Thoracic aorta (tissue), 2 donors: ENCODE measurements at places on chromosomes 4 and X. TPM values are rescaled to one million over a fixed set of nuclear protein-coding genes. Genes with fewer than 3 reads are reported as not detected.

DNA sequence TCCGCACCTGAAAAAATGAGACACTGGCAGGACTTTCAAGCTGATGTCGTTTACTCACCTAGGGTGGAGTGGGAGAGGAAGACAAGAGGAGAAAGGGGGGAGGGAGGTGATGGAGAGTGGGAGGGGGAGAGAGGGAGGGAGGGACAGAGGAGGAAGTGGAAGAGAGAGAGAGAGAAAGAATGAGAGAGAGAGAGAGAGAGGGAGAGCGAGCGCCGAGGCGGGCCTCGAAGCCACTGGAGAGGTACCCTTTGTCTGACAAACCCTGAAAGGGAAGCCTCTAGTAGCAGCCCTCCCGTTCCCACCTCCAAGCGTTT lies 296 bp upstream of the ADGRL3 start:
- DNase-seq, result no peak
- H3K4me3 ChIP-seq, result peak overlapping the region; percentile 92
- H3K27ac ChIP-seq, result no peak overlapping the region
- H3K27me3 ChIP-seq, result no peaks in the 10 kb centered on the region
- H3K36me3 ChIP-seq, result no peaks in the 10 kb centered on the region

GRCh38 chr4:6416518-6417286 lies 55.7 kb downstream of the PPP2R2C start:
- no peak for DNase-seq
- H3K27me3 ChIP-seq, result no peaks in the 10 kb centered on the region
- H3K36me3 ChIP-seq, result no peaks in the 10 kb centered on the region
- H3K4me3 ChIP-seq, result no peak overlapping the region
- no peaks in the 10 kb centered on the region for H3K4me1 ChIP-seq

The CABS1 gene
- not detected for total RNA-seq

GRCh38 chrX:13754765-13755164 lies 20.2 kb downstream of the OFD1 start:
- no peak overlapping the region for H3K4me3 ChIP-seq
- no peaks in the 10 kb centered on the region for H3K27me3 ChIP-seq
- no peak for DNase-seq
- H3K4me1 ChIP-seq, result no peaks in the 10 kb centered on the region

GRCh38 chr4:89573656-89574055 lies 263.3 kb downstream of the SNCA start:
- DNase-seq, result no peak
- no peaks in the 10 kb centered on the region for H3K36me3 ChIP-seq
- H3K4me1 ChIP-seq, result no peaks in the 10 kb centered on the region
- no peak overlapping the region for H3K4me3 ChIP-seq

DNA sequence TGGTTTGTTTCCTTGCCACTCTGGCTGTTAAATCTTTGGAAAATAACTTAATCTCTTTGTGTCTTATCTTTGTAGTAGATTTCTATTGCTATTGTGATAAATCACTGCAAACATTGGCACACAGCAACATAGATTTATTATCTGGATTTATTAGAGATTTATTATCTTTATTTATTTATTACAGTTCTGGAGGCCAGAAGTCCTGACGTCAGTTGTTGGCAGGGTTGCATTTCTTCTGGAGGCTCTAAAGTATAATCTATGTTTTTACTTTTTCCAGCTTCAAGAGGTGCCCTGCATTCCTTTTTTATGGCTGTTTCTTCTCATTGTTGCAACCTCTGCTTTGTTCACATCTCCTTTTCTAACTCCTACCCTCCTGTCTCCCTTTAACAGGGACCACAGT lies 542.8 kb downstream of the GRXCR1 start:
- H3K27me3 ChIP-seq, result no peaks in the 10 kb centered on the region
- H3K4me3 ChIP-seq, result no peak overlapping the region
- DNase-seq, result no peak
- no peak overlapping the region for H3K27ac ChIP-seq
- H3K4me1 ChIP-seq, result no peaks in the 10 kb centered on the region
- no peaks in the 10 kb centered on the region for H3K36me3 ChIP-seq

DNA sequence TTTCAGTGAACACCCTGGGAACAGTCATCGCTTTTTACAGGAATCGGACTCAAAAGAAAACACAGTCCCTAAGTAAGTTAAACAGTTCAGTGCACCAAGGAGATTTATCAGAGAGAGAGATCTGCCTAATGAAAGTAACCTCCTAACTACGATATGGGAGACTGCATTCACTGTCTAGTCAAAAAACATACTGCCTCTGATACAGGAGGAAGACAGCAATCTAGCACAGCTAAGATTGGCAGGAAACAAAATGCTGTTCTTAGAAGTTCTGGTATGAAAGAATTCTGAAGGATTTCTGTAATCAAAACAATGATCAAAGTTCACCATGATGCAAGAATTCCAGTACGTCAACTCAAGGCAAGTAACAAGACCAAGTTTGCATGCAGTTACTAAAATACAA lies 92.8 kb downstream of the MAML3 start:
- H3K36me3 ChIP-seq, result no peaks in the 10 kb centered on the region
- peak overlapping the region; percentile 63 for H3K27ac ChIP-seq
- DNase-seq, result no peak
- peak overlapping the region; percentile 54 for H3K4me3 ChIP-seq
- peaks cover 25% of the 10 kb centered on the region for H3K4me1 ChIP-seq

The YY2 gene
- 4.2 TPM for total RNA-seq

The PDGFRA gene
- total RNA-seq, result 133 TPM

GRCh38 chr4:147117431-147117830 lies 171.8 kb upstream of the TTC29 start:
- H3K36me3 ChIP-seq, result no peaks in the 10 kb centered on the region
- no peak for DNase-seq

DNA sequence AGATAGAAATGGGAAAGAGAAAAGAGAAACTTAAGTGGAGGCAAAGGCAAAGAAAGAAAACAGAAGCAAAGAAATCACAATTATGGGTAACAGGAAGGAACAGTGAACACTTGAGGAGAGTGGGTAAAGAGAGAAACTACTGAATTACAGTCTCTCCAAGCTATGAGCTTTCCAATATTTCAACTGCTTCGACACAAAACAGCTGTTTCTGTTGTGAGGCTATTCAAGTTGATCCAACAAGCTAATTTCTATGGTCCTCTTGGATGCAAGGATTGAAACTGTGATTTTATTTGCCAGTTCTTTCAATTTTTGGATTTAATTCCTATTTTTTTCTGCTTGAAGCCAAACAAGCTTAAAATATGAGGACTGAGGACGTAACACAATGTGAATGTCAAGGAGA lies 80.5 kb upstream of the ADGRA3 start:
- no peak overlapping the region for H3K27ac ChIP-seq
- peaks cover 8% of the 10 kb centered on the region for H3K4me1 ChIP-seq
- no peak for DNase-seq
- no peaks in the 10 kb centered on the region for H3K27me3 ChIP-seq

GRCh38 chrX:22652596-22652995 lies 347.2 kb upstream of the DDX53 start:
- H3K36me3 ChIP-seq, result no peaks in the 10 kb centered on the region
- H3K4me3 ChIP-seq, result no peak overlapping the region

The TIGD4 gene
- total RNA-seq, result 0.49 TPM

DNA sequence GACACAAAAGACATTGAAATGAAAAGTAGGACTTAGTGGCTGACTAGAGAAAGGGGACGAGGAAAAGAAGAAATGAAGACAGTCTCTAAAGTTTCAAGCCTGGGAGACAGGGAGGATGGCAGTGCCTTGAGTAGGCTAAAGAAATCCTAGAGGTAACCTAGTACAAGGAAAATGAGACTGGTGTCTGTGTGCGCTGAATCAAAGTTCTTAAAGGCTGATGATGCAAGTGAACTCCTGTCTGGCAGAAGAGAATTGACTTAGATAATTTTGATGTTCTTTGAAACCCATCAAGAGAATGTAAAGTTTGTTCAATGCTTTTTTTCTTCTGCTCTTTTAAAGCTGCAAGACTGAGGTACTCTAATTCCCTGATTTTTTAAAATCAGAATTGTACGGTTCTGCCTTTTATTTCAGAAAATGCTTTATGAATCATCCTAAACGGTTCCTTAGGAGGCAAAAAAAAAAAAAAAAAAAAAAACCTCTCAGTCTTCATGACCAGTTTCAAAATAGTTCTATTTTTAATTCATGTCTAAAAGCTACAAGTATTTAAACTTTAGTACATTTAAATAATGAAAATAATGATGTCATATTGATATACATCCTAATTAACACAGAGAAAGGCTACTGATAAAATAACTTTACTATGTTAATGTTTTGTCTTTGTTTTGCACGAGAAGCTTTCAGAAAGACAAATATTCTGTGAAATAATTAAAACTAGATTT lies 189.8 kb downstream of the PPP3CA start:
- no peak for DNase-seq
- H3K27me3 ChIP-seq, result no peaks in the 10 kb centered on the region
- no peak overlapping the region for H3K27ac ChIP-seq
- H3K4me1 ChIP-seq, result peaks cover 22% of the 10 kb centered on the region

- H3K27ac ChIP-seq, result no peak overlapping the region
- H3K36me3 ChIP-seq, result no peaks in the 10 kb centered on the region
- no peak for DNase-seq
- H3K27me3 ChIP-seq, result no peaks in the 10 kb centered on the region
- no peak overlapping the region for H3K4me3 ChIP-seq
- no peaks in the 10 kb centered on the region for H3K4me1 ChIP-seq
Observed at GRCh38 chr4:112931001-112931400, 118.5 kb upstream of the ANK2 start.

GRCh38 chrX:148133105-148133725 lies 152.1 kb downstream of the FMR1NB start:
- no peak for DNase-seq
- H3K27me3 ChIP-seq, result no peaks in the 10 kb centered on the region
- no peaks in the 10 kb centered on the region for H3K36me3 ChIP-seq
- H3K4me3 ChIP-seq, result no peak overlapping the region
- H3K27ac ChIP-seq, result no peak overlapping the region

- H3K27me3 ChIP-seq, result no peaks in the 10 kb centered on the region
- H3K4me3 ChIP-seq, result no peak overlapping the region
- no peak for DNase-seq
- no peaks in the 10 kb centered on the region for H3K36me3 ChIP-seq
- no peaks in the 10 kb centered on the region for H3K4me1 ChIP-seq
Observed at GRCh38 chr4:181741513-181741912, 501.7 kb upstream of the TENM3 start.

- H3K4me1 ChIP-seq, result no peaks in the 10 kb centered on the region
- H3K27ac ChIP-seq, result no peak overlapping the region
- no peaks in the 10 kb centered on the region for H3K36me3 ChIP-seq
- DNase-seq, result no peak
- H3K27me3 ChIP-seq, result no peaks in the 10 kb centered on the region
Observed at GRCh38 chr4:65007841-65008439, 598.7 kb upstream of the TECRL start.

DNA sequence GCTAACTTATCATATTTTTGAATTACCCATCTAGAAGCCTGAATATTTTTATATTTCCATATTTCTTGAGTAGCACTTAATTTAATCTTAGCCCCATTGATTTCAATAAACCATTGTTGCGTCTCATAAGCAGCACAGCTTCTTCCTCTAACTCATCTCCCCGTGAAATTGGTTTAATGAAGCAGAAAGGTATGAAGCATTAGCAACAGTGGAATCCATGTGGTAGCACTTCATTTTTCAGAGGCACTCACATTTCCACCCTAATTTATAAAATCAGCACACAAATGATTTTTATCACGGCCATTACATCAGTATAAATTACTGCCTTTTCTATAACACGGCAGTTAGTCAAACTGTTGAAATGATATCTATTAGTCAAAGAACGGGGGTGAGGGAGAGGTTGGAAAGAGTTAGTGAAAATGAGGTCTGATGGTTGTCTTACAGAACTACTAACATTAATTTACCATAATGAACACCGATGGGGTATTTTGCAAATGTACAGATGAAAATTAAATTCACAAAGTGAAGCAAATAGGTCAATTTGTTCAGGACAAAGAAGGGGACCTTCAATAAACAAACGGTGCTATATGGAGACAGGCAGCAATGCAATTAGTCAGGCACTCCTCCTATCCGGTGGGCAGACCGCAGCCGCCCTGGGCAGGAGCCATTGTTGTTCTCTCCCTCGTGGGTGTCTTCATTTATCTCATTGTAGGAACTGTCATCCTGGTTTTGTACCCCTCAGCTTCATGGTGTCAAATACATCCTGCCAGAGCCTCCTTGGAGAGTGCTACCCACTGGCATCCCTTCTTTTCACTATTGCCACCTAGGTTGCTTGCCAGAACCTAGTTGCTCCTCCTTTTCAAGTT lies 205.7 kb downstream of the SOX3 start:
- H3K4me1 ChIP-seq, result no peaks in the 10 kb centered on the region
- H3K27me3 ChIP-seq, result no peaks in the 10 kb centered on the region
- no peak overlapping the region for H3K27ac ChIP-seq
- H3K36me3 ChIP-seq, result no peaks in the 10 kb centered on the region
- H3K4me3 ChIP-seq, result no peak overlapping the region
